ENCODE measurements at places on chromosomes 12 and 14.

DNA sequence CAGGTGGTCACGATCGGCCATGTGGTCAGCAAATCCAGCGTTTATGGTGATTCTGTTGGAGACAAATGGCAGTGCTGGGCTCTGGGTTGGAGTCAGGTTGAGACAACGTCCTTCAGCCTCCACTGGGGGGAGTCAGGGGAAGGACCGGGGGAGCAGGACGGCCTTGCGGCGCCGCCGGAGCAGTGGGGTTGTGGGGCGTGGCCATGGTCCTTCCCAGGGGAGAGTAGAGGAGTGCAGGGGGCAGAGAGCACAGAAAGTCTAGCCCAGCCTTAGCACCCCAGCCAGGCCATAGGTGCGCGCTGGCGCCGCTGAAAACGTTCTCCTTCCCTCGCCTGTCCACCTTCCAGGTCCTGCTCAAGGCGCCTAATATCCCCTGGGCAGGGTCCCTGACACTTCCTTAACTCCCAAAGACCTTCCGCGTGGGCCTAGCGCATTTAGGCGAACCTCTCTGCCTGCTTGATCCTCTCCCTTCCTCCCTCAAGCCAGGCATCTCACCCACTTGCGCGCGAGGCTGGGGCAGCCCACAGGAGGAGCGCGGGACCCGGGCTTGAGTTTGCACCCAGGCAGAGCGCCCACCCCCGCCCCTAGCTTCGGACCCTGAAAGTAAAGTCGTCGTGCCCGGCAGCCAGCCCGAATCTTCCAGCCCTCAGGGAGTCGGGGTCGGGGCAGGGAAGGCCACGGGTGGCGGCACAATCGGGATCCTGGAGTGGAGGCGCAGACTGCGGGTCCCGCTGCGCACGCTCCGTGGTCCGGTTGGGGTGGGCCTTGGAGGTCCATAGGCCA lies 3.1 kb upstream of the KIF26A start:
- DNase-seq = no peak

- DNase-seq = no peak
Observed at GRCh38 chr14:67668559-67668958, 5.9 kb downstream of the VTI1B start.

GRCh38 chr12:93583627-93584392 lies 11.3 kb downstream of the SOCS2 start:
- DNase-seq = no peak

DNA sequence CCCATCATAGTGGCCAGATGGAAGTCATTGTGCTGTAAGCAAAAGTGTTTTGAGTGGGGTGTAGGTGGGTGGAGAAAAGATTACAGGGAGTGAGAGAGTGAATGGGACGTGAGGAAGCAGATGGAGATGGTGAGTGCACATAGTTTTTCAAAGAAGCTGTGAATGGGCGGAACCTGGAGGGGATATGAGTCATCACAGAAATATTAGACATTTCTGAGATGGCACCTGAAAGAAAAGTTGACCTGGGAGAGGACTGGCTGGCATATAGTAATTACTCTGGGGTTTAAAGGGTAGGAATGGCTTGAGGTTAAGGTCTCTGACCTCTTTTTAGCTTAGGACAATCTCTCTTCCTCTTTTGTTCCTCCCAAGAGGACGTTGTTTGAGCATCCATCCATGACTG lies 50.5 kb downstream of the ANO4 start:
- DNase-seq = no peak
